Kasumi-1 (cell line): ENCODE measurements at places on chromosomes 1 and 21.

DNA sequence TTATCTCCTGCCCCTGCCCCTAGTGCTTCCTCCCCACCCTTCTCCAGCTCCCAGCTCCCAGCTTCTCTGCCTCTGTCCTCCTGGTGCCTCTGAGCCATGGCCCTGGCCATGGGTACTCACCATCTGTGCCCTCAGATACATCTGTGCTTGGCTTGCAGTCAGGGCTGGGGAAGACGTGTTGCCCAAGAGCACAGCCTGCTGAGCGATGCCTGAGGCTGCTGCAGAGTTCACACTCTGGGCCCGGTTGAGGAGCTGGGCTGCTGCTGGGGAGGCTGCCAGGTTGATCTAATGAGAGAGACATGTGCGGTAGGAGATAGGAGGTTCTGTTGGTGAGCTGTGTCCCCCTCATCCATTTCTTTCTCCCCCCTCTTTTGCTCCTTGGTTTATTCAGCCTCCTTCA lies 49.4 kb upstream of the A3GALT2 start:
- no peak for DNase-seq

DNA sequence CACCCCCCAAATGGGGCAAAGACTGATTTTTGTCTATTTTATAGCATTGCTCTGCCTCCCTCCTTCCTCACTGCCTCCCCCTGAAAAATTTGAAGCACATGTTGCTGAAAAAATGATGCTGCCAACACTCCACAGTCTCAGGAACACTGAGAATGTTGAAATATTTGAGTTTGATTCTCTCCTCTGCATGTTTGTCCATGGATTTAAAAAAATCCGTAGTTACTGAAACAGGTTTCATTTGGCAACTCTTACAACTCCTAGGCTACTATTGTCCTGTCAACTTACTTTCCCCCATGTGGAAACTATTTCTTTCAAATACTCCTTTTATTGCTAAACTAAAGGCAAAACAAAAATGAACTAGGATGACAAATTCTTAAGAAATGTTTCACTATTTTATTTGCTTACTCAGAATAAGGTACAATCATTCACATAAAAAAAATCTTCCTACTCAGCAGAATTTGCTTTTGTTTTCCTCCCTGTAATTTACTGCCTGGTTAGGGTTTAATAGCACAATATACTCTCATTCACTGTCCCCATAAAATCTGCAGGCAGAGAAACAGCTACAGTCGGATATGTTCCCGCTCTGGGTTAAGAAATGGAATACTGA lies 50.2 kb downstream of the C21orf91 start:
- no peak for DNase-seq

DNA sequence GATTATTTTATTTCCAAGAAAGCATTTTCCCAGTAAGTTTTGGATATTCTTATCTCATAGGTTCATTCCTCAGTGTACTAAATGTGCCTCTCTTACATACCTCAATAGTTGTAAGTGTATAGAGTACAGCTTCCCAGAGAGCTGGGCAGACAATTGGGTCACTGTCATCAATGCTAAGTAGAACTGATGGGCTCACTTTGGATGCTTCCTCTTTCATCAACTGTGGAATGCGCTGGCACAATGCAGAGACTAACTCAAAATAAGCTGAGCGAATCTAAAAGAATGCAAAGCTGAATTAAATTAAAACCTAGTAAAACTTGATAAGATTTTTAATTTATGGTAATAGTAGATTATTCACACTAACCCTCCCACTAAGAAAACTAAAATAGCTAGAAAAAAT lies 21.5 kb downstream of the LTN1 start:
- peak; percentile 4 for DNase-seq

- DNase-seq = no peak
Measured at GRCh38 chr1:204872262-204872881, 1.7 kb downstream of the NFASC start.

DNA sequence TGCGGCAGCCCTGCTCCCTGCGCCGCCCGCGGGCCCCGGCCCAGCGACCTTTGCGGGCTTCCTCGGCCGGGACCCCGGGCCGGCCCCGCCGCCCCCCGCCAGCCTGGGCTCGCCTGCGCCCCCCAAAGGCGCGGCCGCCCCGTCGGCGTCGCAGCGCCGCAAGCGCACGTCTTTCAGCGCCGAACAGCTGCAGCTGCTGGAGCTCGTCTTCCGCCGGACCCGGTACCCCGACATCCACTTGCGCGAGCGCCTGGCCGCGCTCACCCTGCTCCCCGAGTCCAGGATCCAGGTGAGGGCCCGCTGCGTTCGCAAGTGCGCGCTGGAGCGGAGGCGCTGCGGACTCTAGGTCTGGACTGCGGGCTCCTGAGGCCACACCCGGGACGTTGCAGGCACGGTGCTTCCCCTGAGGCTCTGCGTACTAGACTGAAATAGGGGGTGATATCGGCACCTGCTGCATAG lies 351 bp downstream of the MIXL1 start:
- DNase-seq = peak; percentile 21
